ENCODE measurements at places on chromosomes 2 and 18. TPM values are rescaled to one million over a fixed set of nuclear protein-coding genes. Genes with fewer than 3 reads are reported as not detected.

DNA sequence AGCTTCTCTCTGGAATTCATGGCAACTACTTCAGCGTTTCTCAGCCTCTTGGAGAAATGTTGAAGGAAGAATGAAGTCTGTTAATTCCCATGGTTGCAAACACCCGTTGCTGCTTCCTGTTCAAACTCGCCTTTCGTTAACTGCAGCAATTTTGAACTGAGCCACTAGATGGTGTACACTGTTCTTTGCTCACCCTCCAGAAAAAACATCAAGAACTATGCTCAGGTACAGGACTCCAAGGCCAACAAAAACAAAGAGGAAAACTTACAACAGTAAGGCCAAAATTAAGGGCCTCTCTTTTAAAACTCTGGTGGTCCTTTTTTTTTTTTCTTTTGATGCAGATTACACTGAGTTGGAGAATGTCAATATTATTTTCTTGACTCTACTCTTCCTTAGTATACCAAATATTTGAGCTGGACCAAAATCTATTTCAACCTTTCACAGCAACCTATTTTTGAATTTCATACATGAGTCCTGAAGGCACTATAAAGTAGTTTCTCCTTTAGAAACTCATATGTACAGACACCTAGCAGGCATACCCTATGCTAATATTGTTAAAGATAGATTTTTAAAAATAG, 58.2 kb downstream of the KLHL14 start:
- no peak for DNase-seq

GRCh38 chr18:13577091-13577697, 149.2 kb downstream of the FAM210A start:
- no peak for DNase-seq

DNA sequence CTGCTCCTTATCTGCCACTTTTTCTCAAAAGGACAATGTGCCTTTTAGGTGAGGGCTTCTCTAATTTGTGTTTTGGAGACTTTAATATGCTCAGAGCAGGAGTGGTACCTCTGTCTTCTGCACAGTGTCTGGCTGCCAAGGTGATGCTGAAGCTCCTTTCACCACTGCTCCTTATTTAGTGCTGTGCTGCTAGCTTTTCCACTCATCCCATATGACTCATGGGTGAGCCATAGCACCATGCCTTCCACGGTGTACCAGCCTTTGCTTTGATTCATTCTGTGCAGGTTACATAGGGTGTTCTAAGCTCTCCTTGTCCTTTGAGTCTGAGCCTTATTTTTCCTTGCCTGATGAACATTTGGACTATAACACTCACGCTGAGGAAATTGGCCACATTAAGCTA, 202.4 kb downstream of the ARL6IP6 start:
- no peak for DNase-seq

DNA sequence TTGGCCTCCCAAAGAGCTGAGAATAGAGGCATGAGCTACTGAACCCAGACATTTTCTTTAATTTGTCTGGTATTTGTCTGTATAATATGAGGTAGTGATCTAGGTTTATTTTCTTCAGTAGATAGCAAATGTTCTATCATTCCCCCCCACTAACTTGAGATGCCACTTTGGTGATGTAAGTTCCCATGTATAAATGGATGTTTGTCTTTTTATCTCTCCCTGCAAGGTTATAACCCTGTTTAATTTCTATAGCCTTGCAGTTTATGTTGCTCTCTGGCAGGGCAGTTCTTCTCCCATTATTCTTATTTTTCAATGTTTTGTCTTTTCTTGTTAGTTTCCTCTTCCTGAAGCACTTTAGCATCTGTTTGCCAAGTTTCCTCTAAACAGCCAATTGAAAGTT, 39.1 kb upstream of the MAP4K4 start:
- no peak for DNase-seq

- DNase-seq = no peak
Measured at GRCh38 chr2:222869252-222869560, 8.4 kb downstream of the ACSL3 start.

CEBPZ gene
- total RNA-seq = 45.6 TPM

DNA sequence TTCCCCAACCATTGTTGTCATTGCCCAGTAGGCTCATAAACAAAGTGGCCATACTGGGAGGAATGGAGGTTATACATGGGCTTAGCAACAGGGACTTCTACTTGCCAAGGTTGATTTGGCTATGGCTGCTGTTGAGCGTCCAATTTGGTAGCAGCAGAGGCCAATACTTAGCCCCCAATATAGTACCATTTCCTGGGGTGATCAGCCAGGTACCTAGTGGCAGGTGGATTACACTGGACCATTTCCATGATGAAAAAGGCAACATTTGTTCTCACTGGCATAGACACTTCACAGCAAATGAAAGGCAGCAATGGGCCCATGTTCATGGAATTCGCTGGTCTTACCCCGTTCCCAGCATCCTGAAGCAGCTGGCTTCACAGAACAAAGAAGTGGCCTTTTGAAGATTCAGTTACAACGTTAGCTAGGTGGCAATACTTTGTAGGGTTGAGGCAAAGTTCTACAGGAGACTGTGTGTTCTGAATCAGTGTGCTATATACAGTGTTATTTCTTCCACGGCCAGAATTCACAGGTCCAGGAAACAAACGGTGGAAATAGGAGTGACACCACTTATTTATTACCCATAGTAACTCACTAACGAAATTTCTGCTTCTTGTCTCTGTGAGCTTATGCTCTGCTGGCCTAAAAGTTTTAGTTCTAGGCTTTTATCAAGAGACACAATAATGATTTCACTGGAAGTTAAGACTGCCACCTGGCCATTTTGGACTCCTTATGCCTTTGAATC, 37.5 kb downstream of the FBXO11 start:
- DNase-seq = no peak

- DNase-seq = peak; percentile 35
Measured at GRCh38 chr2:127574656-127575055, 39.2 kb downstream of the MYO7B start.

DNA sequence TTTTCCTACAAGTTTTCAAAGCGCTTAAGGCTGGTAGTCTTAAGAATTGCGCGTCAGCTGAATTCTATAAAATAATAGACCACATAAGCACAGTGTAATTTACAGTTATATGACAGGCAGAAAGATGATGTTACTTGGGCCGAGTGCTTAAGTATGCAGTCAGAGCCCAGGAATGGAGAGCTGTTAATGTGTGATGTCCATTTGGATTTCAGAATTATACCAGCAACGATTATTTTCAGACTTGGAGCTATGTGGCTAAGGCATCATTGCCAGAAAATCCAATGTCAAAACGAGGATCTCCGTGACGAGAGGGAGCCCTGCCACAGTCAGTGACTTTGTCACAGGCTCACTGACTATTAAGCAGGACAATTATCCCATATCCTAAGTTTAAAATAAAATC, 3.4 kb downstream of the KLF7 start:
- no peak for DNase-seq

GALNT14 gene
- total RNA-seq = 3.4 TPM

- DNase-seq = no peak
Measured at GRCh38 chr2:21944536-21944935, 820.8 kb downstream of the TDRD15 start.

- no peak for DNase-seq
Measured at GRCh38 chr2:211930331-211930730, 608.3 kb downstream of the ERBB4 start.

- no peak for DNase-seq
Measured at GRCh38 chr18:7482342-7482741, 84.8 kb upstream of the PTPRM start.

TRAPPC12 gene
- 78.9 TPM for total RNA-seq

DNA sequence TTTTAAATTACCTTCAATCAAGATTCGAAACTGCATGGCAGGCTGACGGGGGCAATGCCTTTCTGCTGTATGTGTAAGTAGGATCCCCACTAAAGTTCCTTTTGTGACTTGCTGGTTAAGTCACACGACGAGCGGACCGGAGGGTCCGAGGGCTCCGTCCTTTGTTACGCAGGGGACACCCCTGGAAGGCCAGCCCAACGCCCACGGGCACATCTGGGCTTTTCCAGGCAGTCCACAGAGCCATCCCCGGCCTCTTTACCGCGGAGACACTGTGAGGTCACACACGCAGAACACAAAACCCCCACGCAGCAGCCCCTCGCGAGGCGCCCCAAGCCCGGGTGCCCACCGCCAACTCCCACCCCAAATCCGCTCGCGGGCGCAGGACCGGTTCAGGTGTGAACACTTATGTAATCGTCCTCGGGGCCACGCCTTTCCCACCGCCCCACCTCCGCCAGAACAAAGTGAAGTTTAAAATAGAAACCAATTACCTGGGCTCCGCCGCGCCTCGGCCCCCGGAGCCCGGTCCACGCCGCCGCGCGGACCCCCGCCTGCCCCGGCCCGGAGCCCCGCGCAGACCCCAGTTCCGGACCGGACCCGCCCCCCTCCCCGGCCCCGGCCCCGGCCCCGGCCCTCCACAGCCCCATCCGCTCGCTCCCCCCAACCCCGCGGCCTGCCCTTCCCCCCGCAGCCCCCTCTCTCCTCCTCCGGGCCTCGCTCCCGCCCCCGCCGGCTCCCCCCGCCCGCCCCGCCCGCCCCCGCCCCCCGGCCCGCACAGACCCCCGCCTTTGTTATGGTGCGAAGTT, 4.2 kb downstream of the ZNF516 start:
- DNase-seq = no peak

CHRNG gene
- total RNA-seq = not detected

GRCh38 chr2:176844461-176844860, 368.1 kb upstream of the HNRNPA3 start:
- no peak for DNase-seq

PUM2 gene
- 74.2 TPM for total RNA-seq

DNA sequence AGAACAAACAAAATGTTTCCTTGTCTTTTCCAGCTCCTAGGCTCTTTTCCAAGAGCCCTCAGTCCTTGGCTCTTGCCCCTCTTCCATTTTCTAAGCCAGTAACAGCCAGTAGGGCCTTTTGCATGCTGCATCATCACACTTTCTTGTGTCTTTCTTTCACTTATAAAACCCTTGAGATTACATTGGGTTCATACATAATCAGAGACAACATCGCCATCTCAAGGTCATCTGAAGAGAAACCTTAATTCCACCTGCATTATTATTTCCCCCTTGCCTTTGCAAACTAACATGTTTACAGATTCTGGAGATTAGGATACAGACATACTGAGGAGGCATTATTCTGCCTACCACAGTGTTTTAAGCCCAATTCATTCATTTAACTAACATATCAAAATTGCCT, 697.3 kb downstream of the TRIB2 start:
- no peak for DNase-seq

- no peak for DNase-seq
Measured at GRCh38 chr18:73535189-73535588, 612.4 kb downstream of the FBXO15 start.
